ENCODE measurements at places on chromosomes 1 and 21. TPM values are rescaled to one million over a fixed set of nuclear protein-coding genes. Genes with fewer than 3 reads are reported as not detected.

Gene SMIM1
- total RNA-seq = 15.4 TPM

Gene C1orf115
- total RNA-seq = 28.0 TPM

Gene TMEM52
- total RNA-seq = not detected

- no peaks in the 10 kb centered on the region for H3K36me3 ChIP-seq
- no peaks in the 10 kb centered on the region for H3K4me1 ChIP-seq
- H3K4me3 ChIP-seq = no peak overlapping the region
- no peak for DNase-seq
- peaks cover under 1% of the 10 kb centered on the region for H3K27me3 ChIP-seq
- no peak overlapping the region for H3K27ac ChIP-seq
Measured at GRCh38 chr21:33078907-33079582, 9.1 kb downstream of the OLIG1 start.

DNA sequence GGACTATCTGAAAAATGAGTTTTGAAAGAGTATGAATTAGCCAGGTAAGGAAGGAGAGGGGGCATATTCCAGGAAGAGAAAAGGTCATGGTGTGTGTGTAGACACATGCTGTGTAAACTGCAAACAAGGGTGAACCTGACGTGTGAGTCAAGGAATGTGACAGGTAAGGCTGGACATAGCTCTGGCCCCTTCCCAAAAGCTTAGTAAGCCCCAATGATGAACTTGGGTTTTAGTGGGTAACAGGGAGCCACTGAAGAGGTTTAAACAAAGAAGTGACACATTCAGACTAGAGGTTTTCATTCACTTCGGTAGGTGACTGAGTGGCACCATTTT is 36.7 kb downstream of the EGLN1 start:
- H3K27ac ChIP-seq = no peak overlapping the region
- DNase-seq = no peak
- H3K4me1 ChIP-seq = no peaks in the 10 kb centered on the region
- no peaks in the 10 kb centered on the region for H3K27me3 ChIP-seq

GRCh38 chr1:116882866-116883265 is 26.9 kb upstream of the PTGFRN start:
- no peaks in the 10 kb centered on the region for H3K27me3 ChIP-seq
- no peaks in the 10 kb centered on the region for H3K36me3 ChIP-seq
- peak overlapping the region; percentile 73 for H3K27ac ChIP-seq

Gene CYP4Z1
- total RNA-seq = 0.41 TPM

DNA sequence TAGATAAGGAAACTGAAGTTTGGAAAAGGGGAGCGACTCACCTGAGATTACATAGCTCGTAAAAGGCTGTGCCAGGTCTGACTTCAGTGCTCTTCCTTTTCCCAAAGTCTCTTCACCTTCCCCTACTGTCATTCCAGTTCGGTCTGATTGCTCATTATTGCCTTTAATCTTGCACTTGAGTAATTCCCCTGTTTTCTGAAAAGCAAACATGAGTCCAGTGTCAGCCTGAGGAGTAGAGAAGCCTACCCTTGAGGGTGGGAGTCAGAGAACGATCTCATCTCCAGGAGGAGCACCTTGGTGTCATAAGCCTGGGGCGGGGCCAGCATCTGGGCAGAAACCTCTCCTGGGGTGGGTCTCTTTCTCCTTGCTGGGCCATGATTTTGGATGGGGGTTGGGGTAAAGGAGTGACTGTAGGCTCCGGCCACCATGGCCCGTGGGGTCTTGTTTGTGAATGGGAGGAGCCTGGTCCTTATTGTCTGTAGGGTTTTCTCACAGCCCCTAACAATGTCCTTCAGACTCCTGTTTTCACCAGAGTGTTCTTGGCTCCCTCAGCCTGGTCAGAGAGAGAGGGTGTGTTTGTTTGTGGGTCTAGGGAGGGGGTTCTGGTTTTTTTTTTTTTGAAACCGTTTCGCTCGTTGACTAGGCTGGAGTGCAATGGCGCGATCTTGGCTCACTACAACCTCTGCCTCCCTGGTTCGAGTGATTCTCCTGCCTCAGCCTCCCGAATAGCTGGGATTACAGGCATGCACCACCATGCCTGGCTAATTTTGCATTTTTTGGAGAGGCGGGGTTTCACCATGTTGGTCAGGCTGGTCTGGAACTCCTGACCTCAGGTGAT is 6.0 kb downstream of the VANGL2 start:
- no peaks in the 10 kb centered on the region for H3K27me3 ChIP-seq
- no peak overlapping the region for H3K27ac ChIP-seq
- H3K4me3 ChIP-seq = no peak overlapping the region
- no peaks in the 10 kb centered on the region for H3K36me3 ChIP-seq
- no peaks in the 10 kb centered on the region for H3K4me1 ChIP-seq
- no peak for DNase-seq

DNA sequence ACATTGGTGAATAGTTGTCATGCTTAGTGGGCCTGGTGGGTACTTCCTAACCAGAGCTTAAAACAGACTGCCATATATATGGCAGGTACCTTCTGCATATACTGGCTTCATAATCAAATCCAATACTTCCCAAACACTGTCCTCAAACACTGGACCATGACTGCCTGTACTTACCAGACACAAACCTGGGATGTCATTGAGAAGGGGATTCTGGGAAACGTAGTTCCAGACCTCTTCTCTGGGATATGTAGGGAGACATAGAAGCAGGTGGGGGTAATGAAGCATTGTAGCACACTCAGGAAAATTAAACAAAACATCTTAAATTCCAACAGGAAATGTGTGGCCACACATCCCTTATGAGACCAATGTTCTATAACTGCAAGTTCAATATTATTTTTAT is 76.5 kb upstream of the ADAMTS5 start:
- H3K4me1 ChIP-seq = peaks cover 9% of the 10 kb centered on the region
- H3K27ac ChIP-seq = no peak overlapping the region
- H3K36me3 ChIP-seq = no peaks in the 10 kb centered on the region
- DNase-seq = no peak
- no peak overlapping the region for H3K4me3 ChIP-seq

- DNase-seq = no peak
- no peaks in the 10 kb centered on the region for H3K36me3 ChIP-seq
- H3K27me3 ChIP-seq = no peaks in the 10 kb centered on the region
- H3K4me1 ChIP-seq = no peaks in the 10 kb centered on the region
Measured at GRCh38 chr1:169707912-169708604, 3.4 kb downstream of the SELL start.

Gene ANGPTL3
- not detected for total RNA-seq

- DNase-seq = no peak
- H3K36me3 ChIP-seq = no peaks in the 10 kb centered on the region
- no peaks in the 10 kb centered on the region for H3K4me1 ChIP-seq
- no peak overlapping the region for H3K27ac ChIP-seq
- H3K27me3 ChIP-seq = no peaks in the 10 kb centered on the region
Measured at GRCh38 chr1:42978317-42979035, 19.8 kb upstream of the SLC2A1 start.

DNA sequence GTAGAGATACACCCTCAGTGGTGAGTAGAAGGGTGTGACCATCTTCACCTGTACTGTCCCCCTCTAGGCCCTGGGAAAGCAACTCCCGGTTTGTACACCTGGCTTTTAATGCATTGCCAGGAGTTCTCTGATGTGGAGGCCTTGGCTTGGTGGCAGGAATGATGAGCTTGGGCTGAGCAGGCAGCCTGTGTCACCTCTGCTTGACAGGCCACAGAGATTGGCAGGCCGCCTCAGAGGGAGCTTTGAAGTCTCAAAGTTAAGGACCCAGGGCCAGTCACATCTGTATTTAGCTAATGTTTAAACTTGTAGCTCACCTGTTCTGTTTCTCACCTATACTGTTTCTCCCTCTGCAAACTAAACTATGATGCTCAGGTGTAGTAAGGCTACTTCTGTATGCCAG is 28.5 kb downstream of the HUNK start:
- H3K4me3 ChIP-seq = no peak overlapping the region
- H3K4me1 ChIP-seq = no peaks in the 10 kb centered on the region
- H3K27me3 ChIP-seq = no peaks in the 10 kb centered on the region
- DNase-seq = no peak
- H3K27ac ChIP-seq = no peak overlapping the region

DNA sequence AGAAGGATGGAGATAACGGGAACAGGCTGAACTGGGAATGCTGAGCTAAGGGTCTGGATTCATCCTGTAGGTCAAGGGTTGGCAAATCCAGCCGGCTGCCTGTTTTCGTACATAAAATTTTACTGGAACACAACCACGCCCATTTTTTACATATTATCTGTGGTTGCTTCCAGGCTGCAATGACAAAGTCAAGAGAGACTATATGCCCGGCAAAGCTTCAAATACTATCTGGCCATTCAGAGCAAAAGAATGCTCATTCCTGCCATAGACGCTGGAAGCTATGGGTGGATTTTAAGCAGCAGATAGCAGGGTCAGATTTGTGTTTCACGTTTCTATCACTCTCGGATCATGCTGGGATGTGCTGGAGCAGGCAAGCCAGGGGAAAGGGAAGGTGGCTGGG is 137.9 kb upstream of the EDN2 start:
- H3K27me3 ChIP-seq = no peaks in the 10 kb centered on the region
- no peaks in the 10 kb centered on the region for H3K4me1 ChIP-seq
- H3K27ac ChIP-seq = no peak overlapping the region
- H3K4me3 ChIP-seq = no peak overlapping the region
- DNase-seq = no peak

- H3K27ac ChIP-seq = no peak overlapping the region
- H3K27me3 ChIP-seq = no peaks in the 10 kb centered on the region
- H3K4me3 ChIP-seq = no peak overlapping the region
- H3K36me3 ChIP-seq = no peaks in the 10 kb centered on the region
- H3K4me1 ChIP-seq = no peaks in the 10 kb centered on the region
Measured at GRCh38 chr1:213940947-213941346, 46.8 kb upstream of the PROX1 start.

DNA sequence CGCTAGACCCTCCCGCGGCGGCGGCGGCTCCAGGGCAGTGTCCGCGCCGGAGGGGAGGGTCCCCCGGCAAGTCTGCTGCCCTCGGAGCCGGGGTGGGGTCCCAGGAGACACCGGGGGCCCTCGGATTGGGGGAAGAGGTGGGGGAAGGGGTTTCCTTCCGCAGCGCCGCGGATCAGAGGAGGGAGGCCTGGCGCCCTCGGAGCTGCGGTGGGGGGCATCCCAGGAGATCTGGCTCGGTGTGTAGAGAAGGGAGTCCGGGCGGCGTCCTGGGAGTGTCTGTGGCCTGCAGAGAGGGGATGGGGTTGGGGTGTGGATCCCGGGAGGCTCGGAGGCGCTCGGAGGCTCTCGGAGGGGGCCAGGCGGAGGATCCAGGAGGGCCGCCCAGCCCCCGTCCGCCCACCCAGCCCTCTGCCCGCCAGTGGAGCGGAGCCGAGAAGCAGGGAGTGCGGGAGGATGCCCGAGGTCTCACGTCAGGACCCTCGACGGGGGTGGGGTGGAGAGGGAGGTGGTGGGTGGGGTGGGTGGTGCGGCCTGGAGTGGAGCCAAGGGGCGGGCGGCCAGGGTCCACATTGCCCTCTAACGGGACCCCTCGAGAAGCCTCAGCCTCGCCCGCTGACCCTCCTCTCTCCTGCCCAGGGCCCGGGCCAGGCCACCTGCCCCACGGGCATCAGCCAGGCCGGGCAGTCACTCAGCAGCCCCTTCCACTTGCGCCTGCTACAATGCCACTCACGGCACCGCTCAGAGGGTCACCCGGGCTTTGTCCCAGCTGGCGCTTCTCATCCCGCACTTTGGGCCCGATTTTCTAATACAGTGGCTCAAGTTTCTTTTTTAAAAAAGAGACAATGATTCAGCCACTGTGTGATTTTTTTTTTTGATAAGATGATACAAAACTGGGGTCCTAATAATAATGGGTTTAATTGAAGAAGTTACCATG is 60.2 kb upstream of the ARHGEF16 start:
- no peaks in the 10 kb centered on the region for H3K36me3 ChIP-seq
- no peak overlapping the region for H3K4me3 ChIP-seq
- no peak for DNase-seq

Gene PLA2G2D
- not detected for total RNA-seq

- H3K27me3 ChIP-seq = no peaks in the 10 kb centered on the region
- H3K36me3 ChIP-seq = no peaks in the 10 kb centered on the region
- DNase-seq = no peak
- H3K4me3 ChIP-seq = no peak overlapping the region
- no peaks in the 10 kb centered on the region for H3K4me1 ChIP-seq
Measured at GRCh38 chr1:6959491-6959890, 174.2 kb downstream of the CAMTA1 start.

GRCh38 chr1:2530513-2531361 is 674 bp upstream of the HES5 start:
- H3K4me3 ChIP-seq = no peak overlapping the region
- DNase-seq = no peak
- no peak overlapping the region for H3K27ac ChIP-seq
- peaks cover 17% of the 10 kb centered on the region for H3K4me1 ChIP-seq

Gene ADAM30
- not detected for total RNA-seq

GRCh38 chr1:53545663-53546408 is 86.6 kb downstream of the DMRTB1 start:
- H3K4me1 ChIP-seq = no peaks in the 10 kb centered on the region
- DNase-seq = peak; percentile 4
- no peaks in the 10 kb centered on the region for H3K27me3 ChIP-seq
- H3K36me3 ChIP-seq = no peaks in the 10 kb centered on the region
- no peak overlapping the region for H3K4me3 ChIP-seq

DNA sequence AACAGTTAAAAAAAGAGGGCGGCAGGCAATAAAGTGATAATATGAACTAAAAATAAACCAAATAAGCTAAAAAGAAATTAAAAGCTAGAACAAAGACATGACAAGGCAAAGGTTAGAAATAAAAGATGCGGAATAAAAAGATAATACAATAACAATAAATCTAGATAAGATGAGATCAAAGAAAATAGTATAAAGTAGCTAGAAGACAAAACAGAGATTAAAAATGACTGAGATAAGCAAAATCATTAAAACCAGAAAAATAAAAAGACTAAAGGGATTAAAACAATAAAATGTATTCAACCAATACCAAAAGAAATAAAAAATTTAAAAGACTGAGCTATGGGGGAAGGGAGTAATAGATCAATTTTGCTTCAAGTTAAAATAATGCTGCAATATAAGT is 10.8 kb upstream of the SOX13 start:
- DNase-seq = no peak
- no peak overlapping the region for H3K27ac ChIP-seq
- H3K4me1 ChIP-seq = no peaks in the 10 kb centered on the region

Gene KCNJ15
- 1.1 TPM for total RNA-seq

Gene OLIG2
- total RNA-seq = not detected

DNA sequence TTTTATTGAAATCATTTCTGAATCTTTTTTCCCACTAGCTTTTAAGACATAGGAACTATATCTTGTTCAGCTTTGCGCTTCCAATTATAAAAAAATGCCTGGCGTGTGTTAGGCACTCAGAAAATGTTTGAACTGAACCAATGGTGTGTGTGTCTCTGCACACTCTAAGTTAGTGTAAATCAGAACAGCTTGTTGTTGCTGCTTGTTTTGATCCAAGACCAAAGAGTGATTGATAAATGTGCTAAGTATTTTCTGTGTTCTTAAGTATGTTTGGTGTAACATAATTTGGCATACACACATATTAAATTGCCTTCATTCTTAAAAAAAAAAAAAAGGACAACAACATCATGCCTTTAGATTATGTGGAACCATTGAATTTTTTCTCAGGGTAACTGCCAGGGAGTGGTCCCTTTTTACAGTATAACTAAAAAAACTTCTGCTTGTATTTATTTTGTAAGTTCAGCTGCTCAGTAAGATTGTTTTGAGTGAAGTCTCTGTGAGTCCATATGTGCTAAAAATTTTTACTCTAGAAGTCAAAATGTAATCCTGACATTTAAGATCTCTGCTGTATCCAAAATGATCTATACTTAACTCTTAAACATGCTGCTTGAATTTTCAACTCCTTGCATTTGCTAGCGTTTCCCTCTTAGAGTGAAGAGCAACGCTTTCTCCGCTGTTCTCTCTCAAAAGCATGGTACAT is 8.7 kb downstream of the CD55 start:
- H3K36me3 ChIP-seq = no peaks in the 10 kb centered on the region
- DNase-seq = no peak
- H3K4me3 ChIP-seq = no peak overlapping the region

All from uterus (tissue), 4 donors.